ENCODE measurements at places on chromosomes 16 and 17.
A peak's percentile ranks its signal among the peaks of the same experiment; 100 is the strongest.

DNA sequence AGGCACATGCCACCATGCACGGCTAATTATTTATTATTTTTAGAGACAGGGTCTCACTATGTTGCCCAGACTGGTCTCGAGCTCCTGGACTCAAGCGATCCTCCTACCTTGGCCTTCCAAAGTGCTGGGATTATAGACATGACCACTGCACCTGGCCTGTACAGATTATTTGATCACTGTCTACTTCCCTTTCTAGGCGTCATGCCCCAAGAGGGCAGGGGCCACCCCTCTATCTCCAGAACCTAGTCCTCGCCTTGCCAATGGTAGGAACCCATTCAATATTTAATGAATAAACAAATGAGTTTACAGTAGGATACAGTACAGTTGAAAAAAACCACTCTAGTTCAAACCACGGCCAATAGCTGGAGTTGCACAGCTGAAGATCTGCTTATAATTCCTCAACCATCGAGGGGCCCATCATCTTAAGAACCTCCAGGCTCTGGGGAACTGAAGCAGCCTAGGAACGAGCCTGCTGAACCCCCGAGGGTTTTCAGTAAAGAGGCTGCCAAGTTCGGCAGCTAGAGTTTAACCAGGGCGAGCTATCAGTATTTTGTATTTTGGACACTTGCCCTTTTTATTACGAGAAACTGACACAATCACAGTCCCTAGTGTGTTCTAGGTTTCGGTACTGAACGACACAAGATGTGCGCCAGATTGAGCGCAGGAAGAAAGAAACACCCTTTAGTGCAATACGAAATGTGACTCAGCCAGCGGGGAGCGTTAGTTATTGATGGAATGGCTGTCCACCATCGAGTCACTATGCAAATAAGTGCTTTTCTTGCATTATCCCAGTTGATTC is 14.6 kb downstream of the ADCY9 start:
- DNase-seq: no peak

- no peak for DNase-seq
Measured at GRCh38 chr17:40936976-40937375, 470 bp downstream of the KRT23 start.

DNA sequence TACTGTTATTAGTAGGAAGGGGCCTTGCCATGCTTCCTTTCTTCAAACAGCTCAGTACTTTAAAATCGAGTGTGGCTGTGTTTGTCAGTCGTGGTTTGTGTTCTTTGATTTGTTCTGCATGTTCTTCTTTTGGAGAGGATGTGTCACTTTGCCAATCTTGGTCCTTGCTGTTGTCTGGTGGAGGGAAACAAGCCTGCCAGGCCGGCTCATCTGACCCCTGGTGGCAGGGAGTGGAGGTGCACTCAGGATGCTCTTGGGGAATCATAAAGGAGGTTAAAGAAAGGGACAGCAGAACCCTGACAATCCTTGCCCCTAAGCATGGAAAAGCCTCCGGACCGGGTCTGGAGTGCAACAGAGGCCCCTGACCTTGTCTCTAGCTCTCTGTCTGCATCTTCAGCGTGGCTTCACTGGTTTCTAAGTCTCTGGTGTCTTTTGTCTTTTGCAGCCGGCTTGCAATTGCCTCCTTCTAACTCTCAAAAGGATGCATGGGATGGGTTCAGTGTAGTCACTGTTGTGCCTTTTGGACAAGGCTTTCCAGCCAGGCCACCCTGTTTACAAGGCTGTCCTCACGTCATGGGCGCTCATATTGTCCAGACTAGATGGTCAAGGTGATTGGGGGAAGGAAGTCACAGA is 135.8 kb downstream of the WWOX start:
- peak; percentile 26 for DNase-seq

DNA sequence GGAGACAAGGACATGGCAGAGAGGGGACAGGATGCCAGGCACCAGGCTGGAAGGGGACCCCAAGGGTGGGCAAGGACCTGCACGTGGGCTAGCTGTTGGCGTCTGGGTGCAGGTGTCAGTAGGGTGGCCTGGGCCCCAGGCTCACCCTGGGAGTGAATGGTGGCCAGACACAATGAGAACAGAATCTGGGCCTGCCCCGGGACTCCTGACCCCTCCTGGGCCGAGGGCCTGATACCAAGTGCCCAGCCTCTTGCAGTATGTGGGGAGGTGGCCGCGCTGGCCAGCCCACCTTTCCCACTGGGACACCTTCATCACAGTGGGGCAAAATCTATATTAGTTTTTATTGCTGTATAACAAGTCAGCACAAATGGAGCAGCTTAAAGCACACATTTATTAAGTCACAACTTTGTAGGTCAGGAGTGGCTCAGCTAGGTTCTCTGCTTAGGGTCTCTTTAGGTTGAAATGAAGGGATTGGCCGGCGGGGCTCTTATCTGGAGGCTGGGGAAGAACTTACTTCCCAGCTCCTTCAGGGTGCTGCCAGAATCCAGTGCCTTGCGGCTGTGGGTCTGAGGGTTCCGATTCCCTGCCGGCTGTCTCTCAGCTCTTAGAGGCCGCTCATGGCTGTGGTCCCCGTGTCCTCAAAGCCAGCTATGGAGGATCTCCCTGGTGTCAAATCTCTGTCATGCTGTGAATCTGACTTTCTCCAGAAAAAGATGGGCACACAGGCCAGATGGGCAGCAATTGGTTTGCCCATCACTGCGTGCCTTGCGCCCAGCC is 3.6 kb downstream of the PRSS33 start:
- no peak for DNase-seq

- DNase-seq: no peak
Measured at GRCh38 chr17:56325313-56326000, 172.2 kb downstream of the ANKFN1 start.

DNA sequence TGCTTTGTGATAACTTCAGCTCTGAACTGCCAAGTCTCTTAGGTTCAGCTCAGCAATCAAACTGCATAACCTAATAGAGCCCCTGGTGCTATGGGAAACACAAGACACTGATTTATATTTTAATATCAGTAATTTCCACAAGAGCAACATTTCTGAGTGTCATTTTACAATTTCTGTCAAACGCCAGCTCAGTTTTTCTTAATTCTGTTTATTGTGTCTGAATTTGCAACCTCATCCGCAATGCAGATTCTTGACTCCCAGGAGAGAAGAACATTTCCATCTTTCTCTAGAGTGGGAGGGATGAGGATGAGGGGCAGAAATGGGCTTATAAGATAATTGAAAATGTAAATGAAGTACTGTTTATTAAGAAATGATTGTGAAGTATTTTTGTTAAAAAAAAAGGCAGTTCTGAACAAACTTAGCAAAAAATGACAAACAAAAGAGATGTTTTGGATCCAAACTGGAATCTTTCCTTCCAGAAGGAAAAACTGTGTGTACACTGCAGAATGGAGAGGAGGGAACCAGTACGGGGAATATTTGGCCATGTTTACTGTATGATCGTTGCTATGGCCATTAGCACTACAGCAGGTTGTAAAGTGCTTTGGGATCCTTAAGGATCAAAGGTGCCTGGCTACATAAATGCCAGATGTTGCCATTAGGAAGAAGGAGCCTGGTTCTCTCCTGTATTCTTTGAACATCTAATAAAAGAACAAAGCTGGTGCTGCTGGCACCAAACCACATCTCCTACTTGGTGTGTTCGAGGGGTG is 7.4 kb upstream of the PMFBP1 start:
- peak; percentile 27 for DNase-seq

- DNase-seq: no peak
Measured at GRCh38 chr16:55003916-55004315, 73.3 kb downstream of the IRX5 start.

- peak; percentile 63 for DNase-seq
Measured at GRCh38 chr16:50152351-50152806, 727 bp upstream of the TENT4B start.

GRCh38 chr16:3580251-3580651 is 3.0 kb upstream of the NLRC3 start:
- no peak for DNase-seq

DNA sequence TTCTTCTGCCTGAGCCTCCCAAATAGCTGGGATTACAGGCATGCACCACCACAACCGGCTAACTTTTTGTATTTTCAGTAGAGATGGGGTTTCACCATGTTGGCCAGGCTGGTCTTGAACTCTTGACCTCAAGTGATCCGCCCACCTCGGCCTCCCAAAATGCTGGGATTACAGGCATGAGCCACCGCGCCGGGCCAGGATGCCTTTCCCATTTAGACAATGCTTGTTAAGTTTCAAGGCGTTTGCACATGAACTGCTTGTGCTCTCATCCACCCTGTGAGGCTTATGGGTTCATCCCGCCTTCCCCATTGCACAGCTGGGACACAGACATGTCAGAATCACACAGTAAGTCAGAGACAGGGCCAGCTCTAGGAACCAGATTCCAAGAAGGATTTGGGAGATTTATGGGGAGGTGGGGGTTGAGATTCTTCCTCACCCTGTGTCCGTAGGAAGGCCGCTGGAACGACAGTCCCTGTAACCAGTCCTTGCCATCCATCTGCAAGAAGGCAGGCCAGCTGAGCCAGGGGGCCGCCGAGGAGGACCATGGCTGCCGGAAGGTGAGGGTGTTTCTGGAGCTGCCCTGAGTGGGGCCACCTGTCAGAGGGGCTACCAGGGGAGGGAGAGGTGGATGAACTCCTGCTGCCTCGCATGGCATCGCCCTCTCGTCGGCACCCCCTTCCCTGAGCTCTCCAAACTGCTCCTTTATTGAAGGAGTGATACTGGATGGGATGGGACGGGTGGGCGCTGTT is 46.3 kb downstream of the MRC2 start:
- DNase-seq: no peak

- DNase-seq: no peak
Measured at GRCh38 chr16:23359092-23359760, 57.1 kb downstream of the SCNN1B start.

DNA sequence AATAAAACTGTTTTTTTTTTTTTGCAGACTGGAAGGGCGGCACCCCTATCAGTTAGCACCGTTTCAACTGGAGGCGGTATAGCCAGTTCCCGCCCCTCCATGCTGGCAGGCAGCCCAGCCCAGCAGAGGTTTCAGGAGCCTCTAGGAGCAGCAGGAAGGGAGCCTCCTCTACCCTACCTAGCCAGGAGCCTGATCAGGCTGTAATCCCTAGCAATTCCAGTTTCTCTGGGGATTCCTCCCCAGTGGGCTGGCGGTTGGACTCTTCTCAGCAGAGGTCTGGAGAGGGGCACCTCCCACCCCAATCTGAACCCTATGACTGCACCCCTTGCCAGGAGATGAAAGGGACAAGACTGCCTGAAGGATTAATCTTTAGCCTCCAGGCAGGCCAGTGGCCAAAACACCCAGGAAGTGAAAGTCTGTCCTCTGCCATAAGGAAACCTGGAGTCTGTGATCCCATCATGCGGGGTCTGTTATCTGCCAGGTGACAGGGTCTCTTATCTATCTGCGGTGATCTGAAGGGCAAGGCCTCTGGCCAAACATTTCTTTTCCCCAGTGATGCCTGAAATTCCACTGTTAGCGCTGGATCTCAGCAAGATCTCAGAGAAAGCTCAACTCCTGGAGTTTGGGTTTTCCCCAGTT is 4.9 kb upstream of the CDH1 start:
- peak; percentile 26 for DNase-seq

GRCh38 chr17:45940826-45941225 is 46.5 kb downstream of the MAPT start:
- no peak for DNase-seq

DNA sequence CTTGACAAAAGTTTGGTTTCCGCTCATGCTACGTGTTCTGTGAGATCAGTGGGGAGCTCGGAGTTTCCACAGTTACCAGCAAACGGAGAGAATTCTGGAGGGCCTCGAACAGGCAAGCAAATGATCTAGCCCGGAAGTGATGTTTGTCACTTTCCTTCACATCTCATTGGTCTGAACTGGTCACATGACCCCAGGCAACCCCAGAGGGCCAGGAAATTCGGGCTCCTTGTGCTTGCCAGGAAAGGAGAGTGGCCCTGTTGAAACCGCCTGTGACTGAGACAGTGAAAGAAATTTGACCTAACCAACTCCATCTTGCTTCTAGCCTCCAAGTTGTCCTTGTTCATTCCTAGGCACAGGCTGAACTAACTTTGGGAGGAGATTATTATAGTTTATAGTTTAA is 23.0 kb downstream of the SPPL2C start:
- DNase-seq: no peak

DNA sequence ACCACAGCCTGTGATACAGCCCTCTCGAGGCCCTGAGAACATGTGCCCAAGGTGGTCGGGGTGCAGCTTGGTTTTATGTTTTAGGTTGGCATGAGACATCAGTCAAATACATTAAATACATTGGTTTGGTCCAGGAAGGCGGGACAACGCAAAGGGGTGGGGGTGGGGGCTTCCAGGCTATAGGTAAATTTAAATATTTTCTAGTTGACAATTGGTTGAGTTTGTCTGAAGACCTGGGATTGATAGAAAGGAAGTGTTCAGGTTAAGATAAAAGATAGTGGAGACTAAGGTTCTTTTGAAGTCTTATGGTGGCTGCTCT is 1.2 kb upstream of the ZKSCAN2 start:
- DNase-seq: peak; percentile 45

GRCh38 chr16:47342055-47342454 is 118.8 kb downstream of the ITFG1 start:
- DNase-seq: no peak

DNA sequence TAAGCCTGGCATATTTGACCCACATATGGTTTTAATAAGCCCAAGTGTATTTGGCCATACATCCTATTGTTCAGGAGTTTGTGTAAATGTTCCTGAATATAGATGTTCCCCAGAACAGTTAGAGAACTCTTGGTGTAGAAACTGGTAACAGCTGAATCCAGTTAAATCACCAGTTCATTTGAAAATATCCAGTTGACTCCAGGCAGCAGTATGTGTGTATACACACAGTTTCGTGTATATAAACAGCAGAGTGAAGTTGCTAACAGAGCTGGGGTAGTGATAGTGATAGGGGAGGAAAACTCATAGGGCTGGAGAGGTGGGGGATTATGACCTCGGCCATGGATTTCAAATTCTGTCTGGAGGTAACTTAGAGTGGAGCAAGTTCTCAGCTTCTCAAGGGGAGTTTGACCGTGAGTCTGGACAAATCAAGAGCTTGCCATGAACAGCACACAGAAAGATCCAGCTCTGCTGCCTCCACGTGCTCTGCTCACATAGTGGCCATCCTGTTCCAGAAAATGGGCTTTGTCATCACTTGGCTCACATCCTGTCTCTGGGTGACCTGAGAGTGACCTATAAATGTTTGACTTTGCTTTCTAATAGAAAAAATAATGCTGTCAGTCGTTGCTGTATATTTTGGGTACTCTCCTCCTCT is 30.6 kb upstream of the MMD start:
- DNase-seq: no peak

DNA sequence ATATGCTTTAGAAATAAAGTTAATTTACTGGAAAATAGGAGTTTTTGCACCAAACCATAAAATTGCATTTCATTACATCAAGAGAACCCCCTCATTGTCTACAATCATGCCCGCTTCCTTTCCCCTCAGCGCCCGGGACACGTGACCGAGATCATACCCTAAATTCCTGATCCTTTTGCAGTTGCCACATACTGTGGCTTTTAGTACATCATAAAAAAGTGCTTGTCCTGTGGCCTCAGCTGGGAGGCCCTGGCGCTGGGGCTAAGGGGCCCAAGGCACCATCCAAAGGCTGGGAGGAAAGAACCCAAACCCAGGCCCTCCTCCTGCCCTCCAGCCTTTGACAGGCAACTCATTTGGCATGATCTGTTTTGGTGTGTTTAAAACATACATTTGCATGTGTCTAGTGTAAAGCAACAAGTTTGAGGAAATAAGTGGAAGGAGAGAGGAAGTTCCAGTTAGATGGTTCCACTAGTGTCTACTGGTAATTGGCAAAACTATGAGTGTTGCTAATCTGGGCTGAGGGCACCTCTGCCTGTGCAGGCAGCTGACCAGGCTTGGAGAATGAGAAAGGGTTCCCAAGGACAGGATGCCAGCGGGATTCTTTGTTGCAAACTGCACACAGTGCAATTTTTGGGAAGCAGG is 6.0 kb downstream of the CDK5R1 start:
- DNase-seq: no peak

- DNase-seq: no peak
Measured at GRCh38 chr17:5499476-5500231, 13.3 kb downstream of the MIS12 start.

All from NCI-H510A treated with DMSO at 0.1 percent for 48 hours (cell line).